ENCODE measurements at places on chromosomes 13 and 19. TPM values are rescaled to one million over a fixed set of nuclear protein-coding genes. Genes with fewer than 3 reads are reported as not detected.

- no peak for DNase-seq
Measured at GRCh38 chr19:35008891-35009341, 8.8 kb downstream of the GRAMD1A start.

DNA sequence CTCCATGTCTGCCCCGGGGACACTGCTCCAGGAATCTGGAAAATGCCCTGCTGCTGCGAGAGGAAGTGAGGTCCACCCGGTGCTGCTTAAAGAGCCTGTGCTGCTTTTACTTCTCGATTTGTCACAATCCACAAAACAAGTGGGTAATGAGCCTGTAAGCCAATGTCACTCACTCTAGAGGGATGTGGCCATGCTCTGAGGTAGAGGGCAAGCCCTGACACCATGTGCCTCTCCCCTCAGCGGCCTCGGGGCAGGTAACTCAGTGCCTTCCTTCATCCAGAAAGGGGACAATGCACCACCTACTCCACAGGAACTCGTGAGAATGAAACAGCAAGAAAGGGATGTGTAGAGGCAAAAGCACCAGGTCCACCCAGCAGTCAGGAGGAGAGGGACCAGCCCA is 106.2 kb downstream of the TUBA3C start:
- no peak for DNase-seq

Gene CD79A
- total RNA-seq = 3.5 TPM

DNA sequence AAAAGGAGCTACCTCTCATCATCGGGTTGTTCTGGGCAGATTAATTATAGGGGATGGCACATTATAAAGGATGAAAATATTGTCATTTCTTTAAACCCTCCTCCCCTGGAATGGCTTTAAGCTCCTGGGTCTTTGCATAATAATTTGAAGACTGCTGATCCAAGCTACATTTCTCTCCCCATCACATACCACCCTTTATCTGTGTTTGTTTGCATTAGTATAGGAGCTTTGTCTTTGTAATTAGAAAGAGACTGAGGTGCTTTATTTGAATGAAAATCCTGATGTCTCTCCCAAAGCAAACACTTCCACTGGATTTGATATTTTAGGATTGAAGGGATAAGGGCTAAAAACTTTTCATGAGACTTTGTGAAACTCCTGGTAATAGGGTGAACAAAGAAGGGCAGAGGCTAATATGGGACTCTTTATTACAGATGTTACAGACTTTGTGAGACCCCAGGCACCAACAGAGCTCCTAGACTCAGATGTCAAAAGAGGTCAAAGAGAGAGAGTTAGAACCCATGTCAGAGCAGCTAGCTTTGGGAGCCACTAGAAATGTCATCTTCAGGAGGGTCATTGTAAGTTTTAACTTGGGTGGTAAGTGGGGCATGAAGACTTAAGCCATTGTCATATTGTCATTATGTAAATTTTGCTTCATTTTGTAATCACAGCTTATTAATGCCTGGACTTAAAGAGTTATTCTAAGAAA is 75.3 kb upstream of the RXFP2 start:
- DNase-seq = no peak

DNA sequence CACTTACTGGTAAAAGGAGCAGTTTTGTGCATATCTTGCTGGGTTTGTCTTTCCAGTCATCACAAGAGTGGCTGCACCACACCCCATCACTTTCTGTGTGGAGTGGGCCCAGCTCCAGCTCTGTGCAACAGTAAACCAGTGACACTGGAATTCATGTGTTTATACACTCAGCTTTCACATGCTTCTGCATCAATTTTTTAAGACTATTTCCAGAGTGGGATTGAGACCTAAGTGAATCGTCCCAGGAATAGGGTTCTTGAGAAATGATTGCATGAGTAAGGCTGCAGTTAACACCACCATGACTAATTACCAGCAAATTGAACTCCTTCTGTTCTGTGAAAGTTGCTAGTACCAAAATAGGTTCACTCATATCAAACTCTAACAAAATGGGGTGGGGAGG is 5.3 kb upstream of the CFAP97D2 start:
- DNase-seq = no peak

DNA sequence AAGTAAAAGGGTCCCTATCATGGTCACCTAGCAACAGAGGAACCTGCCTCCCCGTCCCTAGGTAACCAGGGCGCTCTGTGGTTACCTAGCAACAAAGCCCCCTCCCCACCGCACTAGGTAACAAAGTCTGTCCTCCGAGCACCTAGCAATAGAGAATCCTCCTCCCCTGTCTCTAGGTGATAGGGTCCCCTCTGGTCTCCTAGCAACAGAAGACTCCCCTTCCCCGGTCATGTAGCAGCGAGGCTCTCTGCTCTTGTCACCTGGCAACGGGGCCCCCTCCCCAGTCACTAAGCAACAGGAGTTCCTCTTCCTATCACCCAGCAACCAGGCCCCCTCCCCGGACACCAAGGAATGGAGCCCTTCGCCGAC is 307 bp downstream of the JOSD2 start:
- no peak for DNase-seq

DNA sequence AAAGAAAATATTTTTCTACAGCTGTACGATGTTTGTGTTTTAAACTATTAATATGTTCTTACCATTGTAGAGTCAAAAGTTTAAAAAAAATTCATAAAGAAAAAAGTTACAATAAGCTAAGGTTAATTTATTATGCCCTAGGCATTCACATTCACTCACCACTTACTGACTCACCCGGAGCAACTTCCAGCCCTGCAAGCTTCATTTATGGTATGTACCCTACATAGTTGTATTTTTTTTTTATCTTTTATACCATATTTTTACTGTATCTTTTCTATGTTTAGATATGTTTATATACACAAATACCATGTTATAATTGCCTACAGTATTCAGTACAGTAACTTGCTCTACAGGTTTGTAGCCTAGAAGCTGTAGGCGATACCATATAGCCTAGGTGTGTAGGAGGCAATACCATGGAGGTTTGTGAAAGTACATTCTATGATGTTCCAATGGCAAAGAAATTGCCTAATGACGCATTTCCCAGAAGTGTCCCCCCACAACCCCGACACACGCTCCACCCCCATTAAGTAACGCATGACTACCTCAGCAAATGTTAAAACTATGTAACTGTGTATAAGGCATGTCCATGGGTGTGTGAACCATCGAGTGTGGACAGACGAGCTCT is 60.4 kb downstream of the SLITRK6 start:
- no peak for DNase-seq
